ENCODE measurements at places on chromosomes 16 and 17. TPM values are rescaled to one million over a fixed set of nuclear protein-coding genes. Genes with fewer than 3 reads are reported as not detected.

Gene SEPHS2
- total RNA-seq, result 20.2 TPM

Gene DCAF7
- total RNA-seq, result 29.7 TPM

Gene SLC22A31
- not detected for total RNA-seq

Gene KPNB1
- total RNA-seq, result 212 TPM

Gene IL32
- total RNA-seq, result 4.6 TPM

Gene AIPL1
- not detected for total RNA-seq

Gene KRT27
- total RNA-seq, result not detected

Gene TSNAXIP1
- 0.15 TPM for total RNA-seq

Gene BIRC5
- 33.6 TPM for total RNA-seq

DNA sequence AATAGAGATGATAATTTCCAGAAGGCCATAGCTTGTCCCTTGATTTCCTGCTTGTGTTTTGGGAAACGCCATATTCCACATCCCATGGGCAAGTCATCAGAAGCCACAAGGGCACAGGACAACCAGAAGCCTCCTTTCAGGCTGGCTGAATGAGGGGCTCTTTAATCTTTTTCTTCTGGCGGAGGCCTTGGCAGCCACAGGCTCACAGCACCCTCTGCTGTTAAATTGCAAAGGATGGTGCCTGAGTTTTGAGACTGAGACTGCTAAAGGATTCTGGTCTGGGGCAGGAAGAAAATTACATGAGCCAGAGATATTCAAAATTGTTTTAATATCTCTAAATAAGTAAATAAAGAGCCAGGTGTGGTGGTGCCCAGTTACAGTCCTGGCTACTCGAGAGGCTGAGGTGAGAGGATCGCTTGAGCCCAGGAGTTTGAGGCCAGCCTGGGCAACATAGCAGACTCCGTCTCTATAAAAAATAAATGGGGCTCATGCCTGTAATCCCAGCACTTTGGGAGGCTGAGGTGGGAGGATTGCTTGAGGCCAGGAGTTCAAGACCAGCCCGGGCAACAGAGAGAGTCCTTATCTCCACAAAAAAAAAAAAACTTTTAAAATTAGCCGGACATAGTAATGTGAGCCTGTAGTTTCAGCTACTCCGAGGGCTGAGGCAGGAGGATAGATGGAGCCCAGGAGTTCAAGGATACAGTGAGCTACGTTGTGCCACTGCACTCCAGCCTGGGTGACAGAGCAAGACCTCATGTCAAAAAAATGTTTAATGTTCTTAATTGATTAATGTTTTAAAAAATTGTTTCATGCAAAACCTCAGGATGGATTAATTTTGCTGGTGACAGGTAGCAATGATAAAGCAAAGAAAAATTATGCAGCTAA, 26.3 kb downstream of the AARSD1 start:
- no peak for DNase-seq

DNA sequence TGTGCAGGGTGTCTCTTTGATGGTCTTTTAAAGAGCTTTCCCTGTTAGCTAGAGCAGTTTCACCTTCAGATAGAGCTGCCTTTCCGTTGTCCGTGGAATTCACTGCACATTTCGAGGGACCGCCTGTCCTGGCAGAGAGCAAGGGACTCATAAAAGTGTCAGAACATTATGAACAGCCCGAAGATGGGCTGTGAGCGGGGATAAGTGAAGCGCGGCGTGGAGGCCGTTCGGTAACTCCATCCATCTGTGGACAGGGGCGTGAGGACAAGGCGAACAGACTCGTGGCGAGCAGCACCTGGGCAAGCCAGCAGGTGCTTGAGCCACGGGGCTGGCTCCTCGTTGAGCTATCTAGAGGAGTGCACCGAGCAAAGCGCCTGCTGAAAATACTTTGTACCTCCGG, 371.2 kb downstream of the MAF start:
- DNase-seq, result no peak

DNA sequence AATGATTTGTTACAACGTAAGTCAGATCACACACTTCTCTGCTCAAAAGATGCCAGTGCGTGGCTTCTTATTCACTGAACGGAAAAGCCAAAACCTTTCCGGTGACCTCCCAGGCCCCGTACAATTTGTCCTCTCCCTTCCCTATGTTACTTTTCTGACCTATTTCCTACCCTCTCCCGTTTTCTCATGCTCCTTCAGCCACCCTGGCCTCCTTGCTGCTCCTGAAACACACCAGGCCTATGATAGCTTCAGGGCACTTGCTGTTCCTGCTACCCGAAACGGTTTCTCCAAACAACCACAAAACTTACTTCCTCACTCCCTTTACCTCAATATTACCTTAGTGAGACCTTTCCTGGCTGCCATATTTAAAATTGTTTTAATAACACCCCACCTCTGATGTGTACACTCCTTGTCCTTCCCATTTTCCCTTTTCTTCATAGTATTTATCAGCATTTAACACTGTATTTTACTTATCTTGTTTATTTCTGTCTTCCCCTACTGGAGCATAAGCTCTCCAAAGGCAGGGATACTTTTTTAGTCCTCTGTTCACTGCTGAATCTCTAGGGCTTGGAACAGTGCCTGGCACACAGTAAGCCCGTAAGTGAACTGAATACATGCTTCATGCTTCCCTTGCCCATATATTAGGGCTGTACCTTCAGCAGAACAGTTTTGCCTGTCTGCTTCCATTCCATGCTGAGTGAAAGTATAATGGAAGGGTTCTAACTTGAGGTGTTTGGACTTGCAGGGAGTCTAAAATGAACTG, 10.9 kb upstream of the ARL2BP start:
- no peak for DNase-seq

- no peak for DNase-seq
These were observed 49.9 kb upstream of the CDR2 start for GRCh38 chr16:22424161-22424937.

DNA sequence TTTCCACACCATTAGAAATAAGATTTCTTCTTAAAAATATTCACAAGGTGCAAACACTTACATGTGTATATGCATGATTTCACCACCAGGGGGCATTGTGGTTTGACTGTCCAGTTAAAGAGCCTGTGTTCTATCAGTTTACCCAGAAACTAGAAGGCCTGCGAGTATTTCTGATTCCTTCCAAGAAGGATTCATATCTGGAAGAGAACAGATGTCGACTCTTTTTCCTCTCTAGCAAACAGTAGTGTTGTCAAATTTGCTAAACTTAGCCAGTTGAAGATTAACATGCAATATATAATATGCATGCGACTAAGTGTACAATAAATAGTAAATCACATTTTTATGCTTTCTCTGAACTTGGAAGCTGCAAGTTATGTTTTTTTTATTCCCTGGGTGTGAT, 404.1 kb downstream of the WWOX start:
- DNase-seq, result no peak

DNA sequence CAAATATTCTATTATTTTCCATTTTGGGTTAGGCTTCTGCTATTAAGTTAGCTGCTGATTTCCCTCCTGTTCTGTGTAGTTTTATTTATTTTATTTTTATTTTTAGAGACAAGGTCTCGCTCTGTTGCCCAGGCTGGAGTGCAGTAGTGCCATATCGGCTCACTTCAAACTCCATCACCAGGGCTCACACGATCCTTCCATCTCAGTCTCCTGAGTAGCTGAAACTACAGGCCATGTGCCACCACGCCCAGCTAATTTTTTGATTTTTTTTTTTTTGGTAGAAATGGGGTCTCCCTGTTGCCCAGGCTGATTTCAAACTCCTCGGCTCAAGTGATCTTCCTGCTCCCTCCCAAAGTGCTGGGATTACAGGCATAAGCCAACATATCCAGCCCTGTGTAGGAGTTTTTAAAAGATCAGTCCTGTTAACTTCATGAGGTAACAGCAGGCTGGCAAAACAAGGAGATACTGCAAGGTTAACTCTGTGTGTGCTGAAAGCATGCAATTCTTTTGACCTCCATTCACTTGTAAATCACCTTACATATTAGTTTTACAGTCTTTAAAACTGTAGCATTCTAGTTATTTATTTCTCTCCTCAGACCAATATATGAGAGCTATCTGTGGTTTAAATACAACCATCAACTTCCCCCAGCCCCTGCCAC, 63.2 kb downstream of the SSH2 start:
- DNase-seq, result no peak

GRCh38 chr17:2406903-2407790, 6.3 kb upstream of the MNT start:
- DNase-seq, result no peak

DNA sequence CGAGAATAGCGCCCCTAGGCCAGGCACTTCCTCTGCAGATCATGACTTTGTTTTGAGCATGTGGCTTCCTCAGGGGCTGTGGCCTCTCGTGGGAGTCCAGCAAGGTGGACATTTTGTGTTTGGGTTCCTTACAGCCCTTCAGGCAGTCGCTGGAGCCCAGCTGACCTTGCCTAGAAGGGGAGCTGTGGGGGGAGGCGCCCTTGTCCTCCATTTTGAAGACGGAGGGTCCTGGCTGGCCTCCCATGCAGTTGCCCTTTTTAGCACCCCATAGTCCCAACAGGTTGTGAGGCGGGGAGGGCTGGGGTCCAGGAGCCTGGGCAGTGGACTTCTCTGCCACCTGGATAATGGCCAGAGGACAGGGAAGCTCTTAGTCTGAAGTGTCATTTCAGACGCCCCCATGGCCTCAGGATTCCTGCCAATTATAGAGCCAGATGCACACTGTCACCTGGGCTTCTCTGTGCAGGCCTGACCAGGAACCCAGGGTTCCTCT, 1.4 kb downstream of the SOST start:
- no peak for DNase-seq

DNA sequence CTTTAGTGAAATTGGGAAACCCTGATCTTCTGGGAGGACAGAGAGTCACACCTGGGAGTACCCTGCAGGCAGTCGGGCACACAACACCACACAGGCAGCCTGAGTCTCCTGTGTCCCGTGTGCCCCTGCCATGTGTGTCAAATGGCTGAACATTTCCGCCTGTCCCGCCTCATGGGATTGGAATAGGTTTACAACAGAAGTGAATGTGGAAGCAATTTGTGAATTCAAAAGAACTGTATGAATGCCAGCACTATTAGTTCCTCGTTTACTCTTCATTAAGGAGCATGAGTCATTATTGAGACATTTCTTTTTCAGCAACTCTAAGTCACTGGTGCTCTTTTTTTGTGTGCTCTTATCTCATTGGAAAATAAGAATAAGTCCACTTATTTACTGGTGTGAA, 226.5 kb downstream of the PMP22 start:
- DNase-seq, result no peak

DNA sequence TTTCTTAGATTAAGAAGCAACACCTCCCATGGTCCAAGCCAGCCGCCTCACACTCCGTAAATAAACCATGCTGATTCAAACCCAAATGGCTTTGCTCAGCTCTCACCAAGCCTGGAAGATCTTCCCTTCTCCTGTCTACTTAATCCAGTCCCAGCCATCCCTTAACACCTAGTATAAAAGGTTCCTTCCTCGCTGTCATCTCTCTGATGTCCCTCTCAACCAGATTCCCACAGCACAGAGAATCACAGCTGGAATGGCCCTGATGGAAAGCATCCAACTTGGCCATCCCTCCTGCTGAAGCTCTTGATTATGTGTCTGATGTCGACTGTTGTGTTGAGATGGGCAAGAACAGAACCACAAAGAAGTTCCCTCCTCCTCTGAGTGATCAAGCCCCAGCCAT, 50.6 kb upstream of the ADCY9 start:
- no peak for DNase-seq

GRCh38 chr17:39979893-39980350, 685 bp upstream of the PSMD3 start:
- DNase-seq, result no peak

DNA sequence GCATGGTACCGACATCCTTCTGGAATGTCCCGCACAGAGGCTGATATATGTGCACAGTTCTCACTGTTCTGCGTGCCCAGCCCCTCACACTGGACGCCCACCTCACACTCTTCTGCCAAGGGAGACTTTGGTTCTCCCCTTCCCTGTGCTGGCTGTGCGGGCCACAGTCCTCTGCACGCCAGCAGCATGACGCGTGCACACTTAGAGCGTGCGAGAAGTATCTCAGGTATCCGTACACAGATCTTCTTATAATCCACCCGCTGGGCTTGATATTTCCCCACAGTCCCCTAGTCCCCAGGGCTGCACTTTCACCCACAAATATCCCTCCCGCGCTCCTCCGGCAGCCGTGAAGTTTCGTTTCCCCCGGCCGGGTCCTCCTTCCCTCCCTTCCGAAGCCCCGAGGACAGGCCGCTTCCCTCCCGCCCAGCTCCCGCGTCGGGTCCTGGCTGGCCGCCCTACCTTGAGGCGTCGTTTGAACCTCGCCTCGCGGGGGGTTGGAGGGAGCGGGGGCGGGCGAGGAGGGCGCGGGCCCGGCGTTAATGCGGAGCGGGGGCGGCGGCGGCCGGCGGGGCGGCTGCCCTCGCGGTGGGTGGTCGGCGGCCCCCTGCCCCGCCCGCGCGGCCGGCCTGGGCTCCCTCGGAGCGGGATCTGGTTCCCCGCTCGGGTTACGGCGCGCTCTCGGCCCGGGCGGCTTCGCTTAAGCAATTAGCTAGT, 5.0 kb upstream of the FOXF1 start:
- no peak for DNase-seq

GRCh38 chr17:80625627-80626026, 81.0 kb downstream of the RPTOR start:
- no peak for DNase-seq

DNA sequence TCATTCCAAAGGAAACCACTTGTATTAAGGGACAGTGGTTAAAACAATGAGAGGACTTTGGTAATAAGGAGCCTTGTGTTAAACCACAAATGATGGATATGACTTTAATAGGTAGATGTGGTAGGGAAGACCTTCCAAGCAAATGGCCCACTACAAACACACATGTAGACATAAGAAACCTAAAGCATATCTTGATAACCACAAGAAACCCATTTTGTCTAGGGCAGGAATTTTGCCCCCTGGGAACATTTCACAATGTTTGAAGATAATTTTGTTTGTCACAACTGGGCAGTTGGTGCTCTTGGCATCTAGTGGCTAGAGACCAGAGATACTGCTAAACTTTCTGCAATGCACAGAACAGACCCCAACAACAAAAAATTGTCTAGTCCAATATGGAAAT, 25.8 kb downstream of the KCNJ2 start:
- DNase-seq, result no peak

DNA sequence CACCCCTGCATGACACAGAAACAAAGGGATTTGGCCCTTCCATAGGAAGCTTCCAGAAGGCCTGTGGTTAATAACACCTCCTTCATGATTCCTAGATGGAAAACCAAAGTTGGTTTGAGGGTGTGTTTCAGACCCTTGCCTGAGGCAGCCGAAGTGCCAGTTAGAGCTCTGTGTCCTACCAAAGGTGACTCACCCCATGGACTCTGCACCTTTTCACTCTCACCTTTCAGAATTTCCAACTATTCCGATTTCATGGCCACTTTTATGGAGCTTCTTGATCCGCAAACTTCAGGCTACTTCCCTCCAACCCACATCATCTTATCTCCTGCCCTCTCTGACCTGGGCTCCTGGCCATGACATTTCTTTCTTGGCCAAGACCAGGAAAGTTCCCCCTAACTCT, 49.2 kb downstream of the MEOX1 start:
- DNase-seq, result no peak

GRCh38 chr17:19904924-19905323, 37.2 kb upstream of the ULK2 start:
- DNase-seq, result no peak

- no peak for DNase-seq
These were observed 2.9 kb downstream of the CMIP start for GRCh38 chr16:81447383-81448101.

- no peak for DNase-seq
These were observed 47.8 kb downstream of the HOXB1 start for GRCh38 chr17:48483004-48483403.

GRCh38 chr16:75423723-75424104, 9.6 kb downstream of the CFDP1 start:
- DNase-seq, result no peak

Data from esophagus squamous epithelium (tissue), 5 donors.